ENCODE measurements at places on chromosomes 2 and 18.

DNA sequence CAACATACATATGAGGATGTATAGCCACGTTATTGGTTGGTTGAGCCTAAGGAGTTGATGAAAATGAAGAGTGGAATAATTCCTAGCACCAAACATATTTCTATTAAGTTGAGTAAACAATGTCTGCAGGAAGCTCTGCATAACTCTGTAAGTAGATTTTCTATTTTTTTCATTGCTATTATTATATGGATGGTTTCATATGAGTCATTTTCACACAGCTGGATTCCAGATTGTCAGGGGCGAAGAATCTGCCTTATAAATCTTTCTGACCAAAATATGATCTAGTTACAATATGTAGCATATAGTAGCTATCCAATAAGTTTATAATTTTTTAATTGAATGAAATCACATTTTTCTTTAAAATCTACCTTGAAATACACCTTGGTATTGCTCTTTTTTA, 468.0 kb upstream of the PKDCC start:
- DNase-seq, result no peak

DNA sequence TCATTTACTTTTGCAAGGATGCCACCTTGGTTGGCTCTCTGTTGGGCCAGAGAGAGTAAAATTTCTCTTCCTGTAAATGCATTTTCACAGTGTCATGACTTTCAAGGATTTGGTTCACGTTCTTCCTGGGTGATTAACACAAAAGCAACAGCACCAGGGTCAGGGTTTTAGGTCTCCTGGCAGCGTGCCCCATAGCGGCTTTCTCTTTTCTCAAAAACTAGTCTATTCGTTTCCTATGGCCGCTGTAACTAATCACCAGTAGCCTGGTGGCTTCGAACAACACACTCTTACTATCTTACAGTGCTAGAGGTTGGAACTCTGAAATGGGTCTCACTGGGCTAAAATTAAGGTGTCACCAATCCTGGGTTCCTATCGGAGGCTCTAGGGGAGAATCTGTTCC, 56.3 kb upstream of the ACMSD start:
- no peak for DNase-seq

GRCh38 chr2:40654346-40654745, 202.5 kb upstream of the SLC8A1 start:
- no peak for DNase-seq

- DNase-seq, result no peak
Observed at GRCh38 chr2:101844055-101844635, 146.6 kb downstream of the MAP4K4 start.

DNA sequence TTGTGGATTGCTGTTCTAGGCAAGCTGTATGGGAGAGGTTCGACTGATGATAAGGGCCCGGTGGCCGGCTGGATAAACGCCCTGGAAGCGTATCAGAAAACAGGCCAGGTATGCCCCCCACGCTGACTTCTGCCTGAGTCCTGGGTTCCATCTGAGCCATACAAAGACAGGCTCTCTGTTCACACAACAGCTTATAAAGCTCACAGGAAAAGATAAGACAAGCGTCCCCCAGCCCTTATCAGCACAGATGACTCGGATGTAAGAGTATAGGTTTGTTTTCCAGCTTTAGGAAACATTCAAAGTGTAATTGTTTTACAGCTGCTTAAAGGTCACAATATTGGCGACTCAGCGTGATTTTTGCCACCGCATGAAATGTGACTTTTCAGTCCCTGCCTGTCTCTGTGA, 12.7 kb downstream of the CNDP2 start:
- DNase-seq, result no peak

- no peak for DNase-seq
Observed at GRCh38 chr2:132415915-132416722, 486 bp upstream of the GPR39 start.

- no peak for DNase-seq
Observed at GRCh38 chr2:174965992-174966744, 39.0 kb downstream of the CHN1 start.

GRCh38 chr18:76338088-76338487, 157.0 kb downstream of the ZNF516 start:
- DNase-seq, result no peak

GRCh38 chr2:207055257-207055656, 110.5 kb downstream of the KLF7 start:
- DNase-seq, result no peak

GRCh38 chr2:41597680-41598079, 450.1 kb upstream of the PKDCC start:
- no peak for DNase-seq

DNA sequence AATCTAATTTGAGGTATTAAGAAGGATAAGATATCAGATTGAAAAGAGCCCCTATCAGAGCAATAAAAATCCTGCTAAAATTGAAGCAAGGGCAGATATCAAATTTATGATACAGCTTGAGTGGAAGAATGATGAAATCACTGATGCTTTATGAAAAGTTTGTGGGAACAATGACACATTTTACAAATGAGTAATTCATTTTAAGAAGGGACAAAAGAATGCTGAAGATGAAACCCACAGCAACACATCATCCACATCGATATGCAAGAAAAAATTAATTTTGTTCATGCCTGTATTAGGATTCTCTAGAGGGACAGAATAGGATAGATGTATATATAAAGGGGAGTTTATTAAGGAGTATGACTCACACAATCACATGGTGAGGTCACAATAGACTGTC, 355.6 kb upstream of the GYPC start:
- DNase-seq, result no peak

- no peak for DNase-seq
Observed at GRCh38 chr2:128366713-128367511, 48.2 kb upstream of the HS6ST1 start.

GRCh38 chr18:8413189-8413588, 196.0 kb upstream of the RAB12 start:
- DNase-seq, result no peak

DNA sequence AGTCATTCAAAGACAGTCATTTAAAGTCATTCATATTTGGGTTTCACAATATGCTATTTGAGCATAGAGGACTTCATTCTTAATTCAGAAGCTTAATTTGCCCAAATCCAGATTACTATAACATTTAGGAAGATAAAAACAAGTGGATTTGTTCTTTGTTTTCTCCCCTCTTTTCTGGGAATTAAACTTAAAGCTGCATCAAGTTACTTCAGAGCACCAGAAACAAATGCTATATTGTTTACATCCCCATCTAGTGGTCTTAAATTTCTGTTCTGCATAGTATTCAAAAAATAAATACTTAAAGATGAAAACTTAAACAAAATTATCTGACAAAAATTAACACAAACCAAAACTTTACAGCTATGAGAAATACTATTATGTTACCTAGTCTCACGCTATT, 34.7 kb upstream of the MARCHF7 start:
- DNase-seq, result no peak

DNA sequence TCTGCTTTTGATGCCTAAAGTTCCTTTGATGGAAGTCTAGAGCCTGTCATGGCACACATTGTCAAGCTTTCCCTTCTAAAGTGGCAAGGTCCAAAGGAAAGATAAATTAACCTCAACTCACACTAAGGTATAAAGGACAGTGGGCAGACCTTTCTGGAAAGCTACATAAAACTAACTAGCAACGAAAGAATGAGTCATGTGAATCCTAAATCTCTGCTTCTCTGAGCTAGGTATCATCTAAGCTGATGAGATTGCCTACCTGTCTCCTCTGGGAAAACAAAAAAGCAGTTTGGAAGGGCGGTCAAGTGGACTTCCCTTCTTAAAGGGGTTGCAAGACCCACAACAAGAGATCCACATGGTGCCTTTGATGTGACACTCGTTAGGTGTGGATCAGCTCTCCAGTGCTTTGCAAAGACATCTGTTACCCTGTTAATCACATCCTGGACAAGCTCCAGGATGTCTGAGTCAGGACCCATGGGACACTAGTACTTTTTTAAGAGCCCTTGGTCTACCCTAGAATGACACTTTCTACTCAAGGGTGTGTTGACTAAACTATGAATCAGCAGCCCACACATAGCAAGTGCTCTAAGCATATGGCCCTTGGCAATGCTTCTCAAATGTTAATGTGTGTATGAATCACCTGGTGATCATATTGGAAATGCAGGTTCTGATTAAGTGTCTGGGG, 173.5 kb downstream of the ALK start:
- DNase-seq, result no peak

DNA sequence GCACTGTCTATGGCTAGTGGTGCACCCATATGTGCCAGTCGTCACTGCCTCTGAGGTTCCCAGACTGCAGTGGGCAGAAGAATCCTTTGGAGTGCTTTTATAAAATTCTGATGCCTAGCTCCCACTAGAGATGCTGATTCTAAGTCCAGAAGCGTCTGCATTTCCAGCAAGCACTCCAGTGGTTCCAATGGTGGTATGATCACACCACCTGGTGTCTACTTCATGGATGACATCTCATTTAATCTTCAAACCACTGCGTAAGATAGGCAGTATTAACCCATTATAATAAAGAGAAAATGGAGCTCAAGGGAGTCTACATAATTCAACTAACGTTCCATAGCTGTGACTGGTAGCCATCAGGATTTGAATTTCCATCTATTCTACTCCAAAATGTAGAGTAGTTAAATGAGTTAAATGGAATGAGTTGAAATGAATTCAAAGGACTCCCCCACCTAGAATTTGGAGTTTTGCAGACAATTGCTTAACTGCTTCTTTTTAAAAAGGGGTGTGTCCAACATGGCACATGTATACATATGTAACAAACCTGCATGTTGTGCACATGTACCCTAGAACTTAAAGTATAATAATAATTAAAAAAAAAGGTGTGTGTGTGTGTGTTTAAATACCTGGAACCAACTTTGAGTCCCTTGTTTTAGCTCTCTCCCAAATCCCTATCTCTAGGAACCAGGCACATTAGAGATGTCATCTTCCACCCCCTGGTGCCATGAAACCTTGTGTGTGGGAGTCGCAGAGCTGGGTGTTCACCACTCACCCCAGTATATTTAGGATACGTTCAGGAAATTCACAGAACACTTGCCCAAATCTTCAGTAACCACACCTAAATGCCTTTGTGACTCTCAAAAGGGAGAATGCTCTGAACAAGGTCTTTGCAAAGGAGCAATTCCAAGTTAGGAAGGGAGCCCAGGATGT, 14.1 kb downstream of the LAMA3 start:
- DNase-seq, result no peak

DNA sequence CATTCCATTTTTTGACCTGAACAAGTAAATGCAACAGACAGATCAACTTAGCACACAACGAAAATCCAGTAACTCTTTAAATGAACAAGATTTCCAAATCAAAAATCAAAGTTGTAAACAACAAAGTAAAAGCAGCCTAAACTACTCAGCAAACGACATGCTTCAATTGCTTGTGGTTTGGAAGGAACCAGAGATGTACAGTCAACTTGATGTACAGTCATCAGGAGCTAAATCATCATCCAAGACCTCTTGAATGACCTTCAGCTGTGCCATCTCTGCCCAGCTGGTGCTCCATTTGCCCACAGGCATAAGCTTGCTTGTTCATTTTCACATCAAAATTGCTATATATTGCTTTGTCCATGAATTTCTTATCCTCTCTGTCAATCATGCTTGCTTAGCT, 109.8 kb downstream of the UPP2 start:
- DNase-seq, result no peak

DNA sequence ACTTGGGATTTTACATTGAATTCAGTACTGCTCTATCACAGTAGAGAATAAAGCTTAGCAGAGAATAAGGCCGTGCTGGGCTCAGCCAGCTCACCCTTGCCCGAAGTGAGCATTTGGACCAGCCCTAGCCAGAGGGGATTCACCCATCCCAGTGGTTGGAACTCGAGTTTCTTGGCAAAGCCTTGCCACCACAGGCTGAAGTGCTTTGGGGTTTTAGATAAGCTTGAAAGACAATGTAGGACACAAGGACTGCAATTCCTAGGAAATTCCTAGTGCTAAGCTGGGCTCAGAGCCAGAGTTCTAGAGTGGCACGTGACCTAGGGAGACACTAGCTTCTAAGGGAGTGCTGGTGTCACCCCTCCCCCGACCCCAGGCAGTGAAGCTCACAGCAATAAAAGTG, 28.0 kb downstream of the SERPINB11 start:
- DNase-seq, result no peak

GRCh38 chr2:65558743-65559142, 126.3 kb upstream of the SPRED2 start:
- no peak for DNase-seq

- DNase-seq, result no peak
Observed at GRCh38 chr2:231260442-231261208, 62.2 kb downstream of the ARMC9 start.

DNA sequence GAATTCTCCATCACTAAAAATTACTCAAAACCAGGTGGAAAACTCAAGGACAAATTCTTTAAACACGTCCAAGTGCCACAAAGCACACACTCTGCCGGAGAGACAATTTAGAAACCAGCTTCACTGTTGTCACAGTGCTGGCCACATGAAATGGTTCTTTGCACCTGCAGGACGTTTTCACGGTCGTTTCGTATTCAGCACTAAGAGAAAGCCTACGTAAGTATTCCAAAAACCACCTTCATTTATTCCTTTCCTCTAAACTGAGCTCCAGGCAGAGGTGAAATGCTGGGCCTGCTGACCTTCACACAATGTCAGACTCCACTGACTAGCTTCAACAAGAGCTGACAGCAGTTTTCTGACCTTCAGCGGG, 680 bp downstream of the ATP5F1A start:
- no peak for DNase-seq

GRCh38 chr18:36380173-36380827, 82.8 kb downstream of the FHOD3 start:
- no peak for DNase-seq

- no peak for DNase-seq
Observed at GRCh38 chr2:229492034-229492433, 220.9 kb upstream of the PID1 start.

GRCh38 chr2:15263976-15264685, 297.0 kb downstream of the NBAS start:
- no peak for DNase-seq

Data from CD8-positive, alpha-beta T cell (primary cell).